ENCODE measurements at places on chromosomes 6 and 20.

GRCh38 chr6:90997076-90997475 lies 410.2 kb upstream of the MAP3K7 start:
- no peak for DNase-seq

DNA sequence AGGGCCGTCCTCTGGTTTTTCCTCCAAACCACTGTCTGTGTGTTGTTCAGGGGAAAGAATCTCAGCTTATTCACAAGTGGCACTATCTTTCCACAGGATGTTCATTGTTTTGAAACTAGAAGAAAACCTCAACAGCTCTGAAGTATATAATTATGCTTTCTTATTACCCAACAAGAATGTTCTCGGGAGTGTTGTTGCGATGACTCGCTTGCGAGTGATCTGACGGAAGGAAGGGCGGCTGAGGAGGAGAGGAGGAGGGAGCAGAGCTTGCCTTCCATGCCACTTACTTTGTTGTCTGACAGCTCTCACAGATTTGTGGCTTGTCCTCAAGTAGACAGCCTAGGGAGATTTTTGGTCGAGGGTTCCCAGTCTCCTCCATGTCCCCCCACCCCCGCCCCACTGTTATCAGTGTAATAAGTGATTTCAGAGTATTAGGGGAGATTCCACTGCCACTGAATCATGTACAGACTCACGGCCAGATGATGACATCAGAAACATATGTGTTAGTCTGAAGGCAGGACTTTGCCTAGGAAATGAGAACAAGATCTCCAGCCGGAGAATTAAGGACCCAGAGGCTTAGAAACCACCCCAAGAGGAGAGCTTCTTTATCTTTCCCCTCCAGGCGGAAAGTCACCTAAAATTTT lies 80.7 kb upstream of the CCN6 start:
- no peak for DNase-seq

DNA sequence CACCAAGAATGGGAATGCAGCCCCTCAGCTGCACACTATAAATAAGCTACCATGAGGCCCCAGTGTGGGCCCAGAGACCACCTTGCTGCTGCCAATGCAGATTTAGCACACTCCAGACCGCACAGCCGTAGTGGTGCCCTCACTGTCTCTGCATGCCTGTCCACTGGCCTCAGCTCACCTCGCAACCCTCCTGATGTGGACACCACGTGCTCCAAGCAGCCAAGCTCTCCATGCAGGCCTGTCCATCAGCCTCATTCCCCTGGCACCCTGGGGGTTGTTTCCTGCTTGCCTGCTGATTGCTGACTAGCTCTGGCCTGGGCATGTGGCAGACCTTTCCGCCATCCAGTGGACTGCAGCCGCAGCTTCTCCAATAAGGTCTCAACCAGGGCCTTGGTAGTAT lies 36.2 kb downstream of the ZBTB9 start:
- no peak for DNase-seq

DNA sequence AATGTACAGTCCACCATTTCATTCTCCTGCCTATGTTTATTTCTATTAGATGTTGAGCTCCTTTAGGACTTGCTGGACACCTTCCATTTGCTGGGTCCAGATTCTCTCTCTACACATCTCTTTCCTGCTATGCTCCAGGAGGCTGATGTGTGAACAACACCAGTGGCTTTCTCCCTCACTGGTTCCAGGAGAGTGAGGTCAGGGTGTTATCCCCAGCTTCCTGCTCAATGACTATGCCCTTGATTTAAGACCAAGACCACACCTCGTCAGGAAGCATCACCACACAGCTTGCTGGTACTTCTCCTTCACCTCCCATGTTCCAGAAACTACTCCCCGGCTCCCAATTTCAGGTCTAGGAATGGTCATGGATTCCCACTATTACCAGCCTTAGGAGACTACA lies 31.3 kb upstream of the E2F3 start:
- no peak for DNase-seq

- DNase-seq, result no peak
These were observed 34.1 kb downstream of the POFUT1 start for GRCh38 chr20:32241807-32242206.

DNA sequence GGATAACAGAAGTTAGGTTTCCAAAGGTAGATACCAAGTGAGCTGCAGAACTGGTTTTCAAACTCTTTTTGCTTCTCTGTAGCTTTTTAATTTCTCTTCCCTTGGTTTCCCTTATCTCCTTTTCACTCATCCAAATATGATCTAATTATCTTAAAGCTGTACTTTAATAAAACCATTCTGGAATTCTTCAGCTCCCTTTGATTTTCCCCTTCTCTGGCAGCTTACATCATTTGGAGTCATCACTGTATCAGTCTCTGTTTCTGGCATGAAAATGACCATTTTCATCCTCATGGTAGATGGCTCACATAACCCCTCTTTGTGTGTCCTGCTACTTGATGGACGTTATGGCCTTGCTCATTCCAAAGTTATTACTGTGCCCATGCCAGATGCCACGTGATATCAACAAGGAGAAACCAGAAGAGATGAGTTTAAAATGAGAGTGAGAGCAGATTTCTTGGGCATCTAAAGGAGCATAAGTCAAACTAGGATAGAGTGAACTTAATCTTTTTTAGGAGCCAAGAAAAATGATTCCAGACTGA lies 620.2 kb downstream of the QKI start:
- no peak for DNase-seq

DNA sequence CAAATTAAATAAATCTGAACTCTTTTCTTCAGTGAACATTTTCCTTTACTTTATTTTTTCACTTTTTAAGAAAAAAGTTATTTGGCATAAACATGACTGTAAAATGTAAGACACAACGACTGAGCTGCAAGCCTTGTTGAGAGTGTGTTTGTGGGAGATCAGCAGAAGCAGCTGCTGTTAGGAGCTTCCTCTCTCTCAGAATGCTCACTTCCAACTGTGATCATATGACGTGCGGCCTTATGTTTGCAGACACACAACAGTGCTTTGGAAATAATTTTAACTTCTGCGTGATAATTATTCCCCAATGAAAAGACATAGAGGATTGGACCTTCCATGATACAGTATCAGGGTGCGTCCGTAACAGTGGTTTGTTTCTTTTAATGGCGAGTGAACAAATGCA lies 104.0 kb downstream of the ARHGAP18 start:
- no peak for DNase-seq

GRCh38 chr6:30626484-30627366 lies at the start of gene ATAT1:
Gene ATAT1 (plus strand): TSS chr6:30626874.
- peak; percentile 88 for DNase-seq

DNA sequence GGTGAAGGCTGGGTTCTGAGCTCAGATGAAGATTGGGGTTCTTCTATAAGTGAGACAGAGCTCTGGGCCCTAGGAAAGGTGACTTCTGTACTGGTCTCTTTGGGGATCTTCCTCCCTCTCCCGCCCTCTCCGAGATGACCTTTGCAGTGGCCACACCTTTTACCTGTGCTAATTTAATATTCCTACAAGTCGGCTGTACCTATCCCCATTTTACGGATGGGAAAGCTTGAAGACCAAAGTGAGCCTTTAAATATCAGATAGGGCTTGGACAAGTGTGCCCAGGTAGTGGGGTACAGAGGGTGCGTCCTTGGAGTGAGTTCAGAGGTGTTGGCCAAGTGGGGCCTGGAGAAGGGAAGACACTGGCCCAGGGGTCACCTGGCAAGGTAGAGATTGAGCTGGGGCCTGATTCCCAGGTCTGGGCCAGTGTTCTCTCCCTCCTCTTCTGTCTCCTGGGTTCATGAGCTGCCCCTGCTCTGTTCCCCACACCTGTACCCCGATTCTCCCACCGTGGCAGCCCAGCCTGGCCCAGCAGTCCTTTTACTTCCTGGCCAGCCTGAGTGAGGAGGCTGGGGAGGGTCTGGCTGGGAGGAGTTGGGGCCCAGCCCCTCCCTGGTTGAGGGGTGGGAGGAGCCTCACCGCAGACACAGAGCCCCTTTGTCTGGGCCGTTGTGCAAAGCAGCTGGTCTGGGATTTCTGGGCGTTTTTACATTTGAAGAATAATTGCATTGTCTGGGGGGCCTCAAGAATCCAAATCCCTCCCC lies 152.1 kb upstream of the RNF24 start:
- peak; percentile 48 for DNase-seq

DNA sequence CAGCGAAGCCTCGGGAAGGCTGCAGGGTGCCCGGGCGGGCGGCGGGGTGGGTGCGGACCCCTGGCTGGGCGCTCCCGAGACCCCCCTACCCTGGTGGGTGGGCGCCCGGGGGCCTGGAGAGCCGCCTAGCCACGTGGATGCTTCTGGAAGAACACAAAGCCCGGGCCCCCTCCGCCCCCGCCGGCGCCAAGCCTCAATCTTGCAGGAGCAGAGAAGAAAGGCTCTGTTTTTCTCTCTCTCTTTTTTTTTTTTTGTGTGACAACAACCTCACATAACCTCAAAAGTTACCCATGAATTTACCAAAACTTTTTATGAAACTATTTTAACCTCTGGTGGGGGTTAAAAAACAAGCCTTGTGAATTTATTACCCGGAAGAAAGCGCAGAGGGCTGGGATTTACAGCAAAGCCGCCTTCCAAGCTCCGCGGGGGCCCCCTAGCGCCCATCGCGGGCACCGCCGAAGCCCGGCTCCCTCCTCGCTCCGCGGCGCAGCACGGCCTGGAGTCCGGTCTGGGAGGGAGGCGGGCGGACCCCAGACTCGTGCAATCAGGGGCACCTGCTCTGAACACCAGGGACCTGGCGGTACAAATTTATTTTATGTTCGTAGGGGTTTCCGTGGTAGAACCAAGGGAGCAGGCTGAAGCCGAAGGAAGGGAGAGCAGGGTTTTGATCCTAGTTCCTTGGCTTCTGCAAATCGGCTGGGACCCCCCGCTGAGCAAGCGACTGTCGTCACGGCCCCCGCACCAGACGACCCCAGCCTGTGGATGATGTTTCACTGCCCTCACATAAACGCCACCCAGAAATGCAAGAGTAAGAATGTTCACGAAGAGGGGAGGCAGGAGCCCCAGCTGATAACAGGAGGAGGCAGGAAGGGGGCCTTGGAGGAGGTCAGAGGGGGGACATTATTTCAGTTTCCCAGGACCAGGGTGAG lies 58.9 kb downstream of the ZNF831 start:
- DNase-seq, result peak; percentile 93

DNA sequence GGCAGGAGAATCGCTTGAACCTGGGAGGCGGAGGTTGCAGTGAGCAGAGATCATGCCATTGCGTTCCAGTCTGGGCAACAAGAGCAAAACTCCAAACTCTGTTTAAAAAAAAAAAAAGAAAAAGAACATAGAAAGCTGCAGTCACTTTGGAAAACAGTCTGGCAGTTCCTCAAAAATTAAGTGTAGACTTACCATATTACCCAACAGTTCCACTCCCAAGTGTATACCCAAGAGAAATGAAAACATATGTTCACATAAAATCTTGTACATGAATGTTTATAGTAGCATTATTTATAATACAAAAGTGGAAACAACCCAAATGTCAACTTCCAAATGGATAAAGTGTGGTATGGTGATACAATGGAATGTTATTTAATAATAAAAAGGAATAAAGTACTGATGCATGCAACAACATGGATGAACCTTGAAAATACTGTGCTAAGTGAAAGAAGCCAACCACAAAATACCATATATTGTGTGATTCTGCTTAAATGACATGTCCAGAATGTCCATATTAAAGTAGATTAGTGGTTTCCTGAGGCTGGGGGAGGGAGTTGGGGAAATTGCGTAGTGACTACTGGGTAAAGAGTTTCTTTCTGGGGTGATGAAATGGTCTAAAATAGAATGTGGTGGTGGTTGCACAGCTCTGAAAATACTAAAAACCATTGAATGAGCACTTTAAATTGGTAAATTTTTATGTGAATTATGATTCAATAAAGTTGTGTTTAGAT lies 62.9 kb downstream of the SUN5 start:
- no peak for DNase-seq

DNA sequence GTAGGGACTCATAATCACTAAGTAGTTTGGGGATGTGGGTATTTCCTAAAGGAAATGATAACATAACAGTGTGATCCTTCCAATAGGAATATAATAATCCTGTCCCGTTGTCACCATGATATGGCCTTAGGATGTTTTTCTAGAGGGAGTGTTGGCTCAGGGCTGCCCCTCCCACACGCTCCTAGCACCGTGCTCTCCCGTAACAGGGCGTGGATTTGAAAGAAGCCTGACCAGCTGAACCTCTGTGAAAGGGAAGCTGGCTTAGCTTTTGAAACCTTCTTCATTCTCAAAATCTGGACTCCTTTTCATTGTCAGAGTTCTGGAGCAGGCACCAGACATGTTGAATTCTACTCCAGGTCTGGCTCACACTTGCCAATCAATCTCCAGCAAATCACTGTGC lies 103.4 kb upstream of the SASH1 start:
- DNase-seq, result no peak

DNA sequence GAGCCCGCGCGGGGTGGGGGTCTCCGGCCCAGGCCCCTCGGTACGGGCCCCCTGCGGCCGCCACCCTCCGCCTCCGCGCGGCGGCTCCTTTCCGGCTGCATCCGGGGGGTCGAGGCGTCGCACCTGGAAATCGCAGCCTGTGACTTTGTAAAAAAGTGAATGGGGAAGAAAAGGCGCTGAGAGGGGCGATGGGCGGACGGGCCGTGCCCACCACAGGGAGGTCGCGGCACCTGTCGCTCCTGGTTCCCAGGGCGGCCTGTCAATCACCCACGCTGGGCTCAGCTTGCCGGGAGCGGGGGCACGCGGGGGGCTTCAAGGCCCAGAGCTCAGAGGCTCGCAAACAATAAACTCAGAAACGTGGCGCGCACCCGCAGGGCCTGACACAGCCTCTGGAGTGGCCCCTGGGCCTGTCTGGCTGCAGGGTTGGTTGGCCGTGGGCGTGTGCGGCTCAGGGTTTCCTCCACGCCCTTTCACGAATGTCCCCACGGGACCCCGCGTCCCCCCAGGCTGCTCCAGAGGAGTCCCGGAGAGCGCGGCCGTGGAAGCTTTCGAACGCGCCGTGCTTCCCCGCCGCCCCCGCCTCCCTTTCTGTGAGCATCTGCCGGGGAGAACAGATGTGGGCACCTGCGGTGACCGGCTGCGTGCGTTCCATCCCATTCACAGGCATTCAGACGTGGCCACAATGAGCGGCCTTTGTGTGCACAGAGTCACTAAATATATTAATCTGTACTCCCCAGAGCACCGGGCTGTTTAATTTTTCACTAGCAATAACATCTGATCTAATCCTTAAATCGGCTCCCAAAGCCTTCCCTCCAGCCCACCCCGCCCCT lies 6.1 kb upstream of the DLL1 start:
- DNase-seq, result no peak

DNA sequence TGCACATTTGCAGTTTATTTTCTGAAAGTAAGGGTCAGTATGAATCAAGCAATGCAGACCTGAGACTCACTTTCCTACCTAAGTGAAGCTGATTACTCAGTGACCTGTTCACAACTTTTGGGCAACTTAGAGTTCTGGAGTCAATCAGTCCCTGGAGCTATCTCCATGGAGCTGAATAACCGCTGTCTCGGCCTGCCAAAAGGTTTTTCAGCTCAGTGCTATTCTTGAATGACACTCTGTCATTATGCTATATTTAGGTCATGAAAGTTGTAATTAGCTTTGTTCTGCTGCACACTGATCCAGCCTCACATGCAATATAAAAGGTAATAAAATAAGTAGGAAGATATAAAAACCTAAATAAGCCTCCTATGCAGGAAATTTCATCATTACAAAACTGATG lies 356.0 kb downstream of the BMP2 start:
- DNase-seq, result no peak

GRCh38 chr6:137467211-137467610 lies 27.0 kb downstream of the OLIG3 start:
- no peak for DNase-seq

GRCh38 chr6:106536851-106537250 lies 92.4 kb downstream of the RTN4IP1 start:
- no peak for DNase-seq

GRCh38 chr6:77650098-77650663 lies 2.7 kb upstream of the MEI4 start:
- DNase-seq, result peak; percentile 94

- DNase-seq, result no peak
These were observed 85.3 kb downstream of the TULP4 start for GRCh38 chr6:158397578-158397977.
